Esophagus (tissue), 2 donors: ENCODE measurements at places on chromosomes 2 and 18. TPM values are rescaled to one million over a fixed set of nuclear protein-coding genes. Genes with fewer than 3 reads are reported as not detected.

Gene ABCG5
- 0.01 TPM for polyA plus RNA-seq

Gene HS1BP3
- 12.2 TPM for polyA plus RNA-seq

Gene DNER
- 0.24 TPM for polyA plus RNA-seq

Gene LRATD1
- polyA plus RNA-seq, result 25.8 TPM

Gene SLC11A1
- polyA plus RNA-seq, result 1.1 TPM

Gene RAPGEF4
- 3.1 TPM for polyA plus RNA-seq

Gene ARPC2
- polyA plus RNA-seq, result 150 TPM

Gene TUBA4B
- polyA plus RNA-seq, result 0.02 TPM
